ENCODE measurements at places on chromosomes 7 and 10. TPM values are rescaled to one million over a fixed set of nuclear protein-coding genes. Genes with fewer than 3 reads are reported as not detected.

DNA sequence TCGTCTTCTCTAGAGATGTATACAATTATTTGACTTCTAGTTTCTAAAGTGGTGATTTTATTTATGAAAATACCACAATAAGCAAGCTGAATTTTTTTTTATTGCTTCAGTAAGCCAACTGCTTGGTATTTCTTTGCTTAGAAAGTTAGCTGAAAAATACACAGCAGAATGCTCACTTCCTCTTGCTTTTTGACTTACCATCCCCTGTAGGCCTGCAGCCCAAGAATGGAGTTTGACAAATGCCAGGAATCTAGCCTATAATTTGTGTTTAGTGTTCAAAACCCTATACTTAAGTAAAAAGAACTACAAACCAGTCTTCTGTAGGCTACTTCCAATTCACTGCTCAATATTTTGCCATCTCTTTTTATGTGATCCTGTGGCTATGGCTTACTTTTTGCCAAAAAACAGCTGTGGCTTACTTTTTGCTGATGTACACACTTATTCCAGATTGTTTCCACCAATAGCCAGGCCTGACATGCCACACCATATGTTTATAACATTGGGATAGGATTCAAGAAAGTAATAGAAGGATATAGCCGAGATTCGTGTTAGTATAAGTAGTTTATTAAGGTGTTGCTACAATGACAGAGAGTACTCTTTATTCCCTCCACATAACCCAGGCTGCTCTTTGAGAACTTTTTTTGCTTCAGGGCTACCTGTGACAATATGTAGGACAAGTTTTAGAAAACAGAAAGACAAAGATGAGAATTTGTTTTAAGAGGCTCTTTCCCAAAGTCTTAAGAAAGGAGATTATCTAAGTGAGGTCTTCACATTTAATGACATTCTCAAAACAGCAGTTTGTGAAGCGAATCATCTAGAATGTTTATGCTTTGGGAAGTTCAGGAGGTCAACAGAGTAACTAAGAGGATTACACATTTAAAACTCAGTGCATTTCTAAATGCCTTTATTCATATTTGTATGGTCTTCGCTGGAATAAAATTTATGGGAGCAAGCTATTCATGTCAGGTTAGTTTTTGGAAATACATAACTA lies 263.9 kb upstream of the FZD1 start:
- no peak for DNase-seq
- H3K27me3 ChIP-seq = no peaks in the 10 kb centered on the region
- no peak overlapping the region for H3K4me3 ChIP-seq
- no peak overlapping the region for H3K27ac ChIP-seq

DNA sequence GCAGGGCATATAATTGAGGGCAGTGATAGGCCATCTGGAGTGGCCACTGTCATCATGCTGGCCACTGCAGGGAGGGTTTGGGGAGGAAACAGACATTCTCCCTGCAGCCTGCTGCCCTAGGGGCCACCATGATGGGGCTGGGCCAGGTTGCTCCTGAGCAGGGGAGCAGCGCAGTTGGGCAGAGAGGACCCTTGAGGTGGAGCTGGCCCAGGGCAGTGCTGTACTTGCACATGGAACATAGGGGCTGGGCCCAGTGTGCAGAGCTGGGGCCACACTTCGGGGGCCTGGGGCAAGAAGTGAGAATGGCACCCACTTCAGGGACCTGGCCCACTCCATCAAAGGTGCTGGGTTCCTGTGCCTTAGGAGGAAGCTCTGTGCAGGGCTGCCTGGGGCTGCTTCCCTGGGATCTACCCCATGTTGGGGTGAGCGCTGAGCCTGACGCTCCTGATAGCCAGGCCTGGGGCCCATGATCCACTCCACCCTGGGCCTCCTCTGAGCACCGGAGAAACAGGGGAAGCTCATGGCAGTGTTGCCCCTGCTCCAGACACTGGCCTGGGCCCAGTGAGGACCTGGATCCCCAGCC lies 21.3 kb upstream of the NUB1 start:
- H3K27ac ChIP-seq = no peak overlapping the region
- H3K36me3 ChIP-seq = no peaks in the 10 kb centered on the region
- no peaks in the 10 kb centered on the region for H3K4me1 ChIP-seq
- no peak overlapping the region for H3K4me3 ChIP-seq

GRCh38 chr10:86770412-86770960 lies 14.1 kb downstream of the BMPR1A start:
- H3K27me3 ChIP-seq = no peaks in the 10 kb centered on the region
- H3K36me3 ChIP-seq = no peaks in the 10 kb centered on the region
- no peak overlapping the region for H3K27ac ChIP-seq
- no peaks in the 10 kb centered on the region for H3K4me1 ChIP-seq
- no peak for DNase-seq

GRCh38 chr10:73018632-73019031 lies 64.0 kb upstream of the PLA2G12B start:
- peaks cover 30% of the 10 kb centered on the region for H3K36me3 ChIP-seq
- H3K4me3 ChIP-seq = no peak overlapping the region
- H3K27me3 ChIP-seq = no peaks in the 10 kb centered on the region
- H3K4me1 ChIP-seq = no peaks in the 10 kb centered on the region
- no peak overlapping the region for H3K27ac ChIP-seq

- no peaks in the 10 kb centered on the region for H3K36me3 ChIP-seq
- no peak overlapping the region for H3K27ac ChIP-seq
- H3K27me3 ChIP-seq = no peaks in the 10 kb centered on the region
Measured at GRCh38 chr10:132296666-132297443, 10.9 kb downstream of the STK32C start.

- H3K36me3 ChIP-seq = no peaks in the 10 kb centered on the region
- no peak overlapping the region for H3K27ac ChIP-seq
- H3K4me3 ChIP-seq = no peak overlapping the region
- DNase-seq = no peak
- no peaks in the 10 kb centered on the region for H3K27me3 ChIP-seq
Measured at GRCh38 chr7:102916881-102917280, 4.1 kb downstream of the LRRC17 start.

DNA sequence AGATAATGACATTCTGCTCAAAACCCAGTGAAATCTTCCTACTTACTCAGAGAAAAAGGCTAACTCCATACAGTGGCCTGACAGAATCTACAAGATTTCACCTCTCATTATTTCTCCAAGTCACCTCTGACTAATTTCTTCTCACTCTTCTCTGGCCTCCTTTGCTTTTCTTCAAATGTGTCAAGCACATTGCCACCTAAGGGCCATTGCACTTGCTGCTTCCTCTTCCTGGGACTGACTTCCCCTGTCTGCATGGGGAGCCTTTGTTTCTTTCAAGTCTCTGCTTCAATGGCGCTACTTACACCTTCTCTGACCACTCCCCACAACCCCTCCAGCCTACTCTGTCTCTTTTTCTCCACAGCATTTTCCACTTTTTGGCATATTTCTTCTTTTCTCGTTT lies 36.0 kb downstream of the PRTFDC1 start:
- DNase-seq = peak; percentile 17
- H3K36me3 ChIP-seq = no peaks in the 10 kb centered on the region
- no peak overlapping the region for H3K4me3 ChIP-seq
- H3K27me3 ChIP-seq = no peaks in the 10 kb centered on the region
- peaks cover 9% of the 10 kb centered on the region for H3K4me1 ChIP-seq

DNA sequence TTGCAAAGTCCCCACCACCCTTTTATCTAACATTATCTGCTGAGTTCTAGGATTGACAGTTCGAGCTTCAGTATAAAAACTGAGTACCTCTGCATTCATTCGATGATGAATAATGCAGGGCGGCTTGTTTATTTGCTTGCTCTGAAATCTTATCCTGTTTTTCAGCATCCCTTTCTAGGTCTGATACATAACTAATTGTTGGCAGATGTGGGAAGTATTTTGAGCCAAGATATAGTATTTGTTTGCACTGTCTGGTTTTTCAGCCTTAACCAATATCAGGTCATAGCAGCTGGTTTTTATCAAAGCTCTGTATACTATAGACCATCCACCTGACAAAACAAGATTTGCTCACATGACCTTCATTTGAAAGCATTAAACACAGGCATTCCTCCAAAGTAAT lies 161.4 kb downstream of the TFEC start:
- no peaks in the 10 kb centered on the region for H3K36me3 ChIP-seq
- H3K4me3 ChIP-seq = no peak overlapping the region
- no peaks in the 10 kb centered on the region for H3K27me3 ChIP-seq

DNA sequence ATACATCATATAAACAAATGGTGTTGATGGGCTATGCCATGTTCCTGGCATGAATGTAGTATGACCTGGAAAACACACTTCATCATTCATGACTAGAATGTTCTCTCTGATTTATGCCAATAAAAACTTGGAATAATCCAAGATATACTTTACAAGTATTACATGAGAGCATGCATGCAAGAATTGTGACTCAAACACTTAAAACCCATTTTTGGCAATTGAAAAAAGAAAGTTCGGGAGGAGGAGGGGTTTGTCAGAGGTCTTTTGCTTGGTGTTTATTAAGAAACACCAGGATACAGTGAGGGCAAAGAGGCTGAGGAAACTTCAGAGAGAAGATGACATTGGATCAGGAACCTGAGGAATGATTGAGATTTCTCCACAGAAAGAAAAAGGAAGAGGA lies 10.2 kb upstream of the CUL1 start:
- H3K27ac ChIP-seq = no peak overlapping the region
- no peak overlapping the region for H3K4me3 ChIP-seq
- H3K4me1 ChIP-seq = no peaks in the 10 kb centered on the region

DNA sequence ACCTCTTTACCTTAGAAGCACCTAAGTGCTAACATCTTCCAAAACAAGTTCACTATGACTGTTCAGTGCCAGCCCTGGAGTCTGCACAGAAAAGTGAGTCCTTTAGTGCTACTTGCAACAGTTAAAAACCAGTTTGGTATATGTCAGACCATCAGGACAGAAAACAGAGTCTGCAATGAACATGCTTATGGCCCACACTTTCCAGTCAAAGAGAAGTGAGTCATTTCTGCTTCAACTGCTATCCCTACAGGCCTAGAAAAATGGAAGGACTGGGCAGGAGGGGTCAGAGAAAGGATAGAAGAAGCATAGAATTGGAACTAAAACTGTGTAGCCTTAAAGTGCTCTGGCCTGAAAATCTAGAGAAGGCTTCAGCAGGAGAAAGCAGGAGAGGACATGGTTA lies 108.0 kb downstream of the PDE1C start:
- no peaks in the 10 kb centered on the region for H3K4me1 ChIP-seq
- H3K4me3 ChIP-seq = no peak overlapping the region
- H3K36me3 ChIP-seq = no peaks in the 10 kb centered on the region
- DNase-seq = no peak

- H3K27me3 ChIP-seq = no peaks in the 10 kb centered on the region
- DNase-seq = no peak
- H3K27ac ChIP-seq = no peak overlapping the region
Measured at GRCh38 chr7:117493460-117493859, 13.6 kb downstream of the CFTR start.

DNA sequence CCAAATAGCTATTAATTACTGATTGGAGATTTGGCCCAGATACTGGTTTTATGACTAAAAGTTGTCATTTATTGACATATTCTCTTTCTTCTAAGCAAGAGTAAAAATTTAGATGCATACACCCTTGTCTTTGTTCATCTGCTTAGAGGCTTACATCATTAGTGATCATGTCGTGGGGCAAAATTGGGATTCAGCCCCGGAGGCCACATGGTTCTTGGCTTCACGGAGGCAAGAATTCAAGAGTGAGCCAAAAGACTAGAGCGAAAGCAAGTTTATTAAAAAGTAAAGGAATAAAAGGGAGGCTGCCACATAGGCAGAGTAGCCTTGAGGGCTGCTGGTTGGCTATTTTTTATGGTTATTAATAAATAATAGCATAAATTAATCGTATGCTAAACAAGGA lies 41.1 kb downstream of the MINPP1 start:
- no peak overlapping the region for H3K4me3 ChIP-seq
- H3K4me1 ChIP-seq = peaks cover 15% of the 10 kb centered on the region
- DNase-seq = no peak
- no peaks in the 10 kb centered on the region for H3K27me3 ChIP-seq

GRCh38 chr7:83796760-83797159 lies 147.8 kb upstream of the SEMA3E start:
- H3K4me1 ChIP-seq = no peaks in the 10 kb centered on the region
- H3K27me3 ChIP-seq = no peaks in the 10 kb centered on the region
- no peaks in the 10 kb centered on the region for H3K36me3 ChIP-seq
- no peak overlapping the region for H3K27ac ChIP-seq

DNA sequence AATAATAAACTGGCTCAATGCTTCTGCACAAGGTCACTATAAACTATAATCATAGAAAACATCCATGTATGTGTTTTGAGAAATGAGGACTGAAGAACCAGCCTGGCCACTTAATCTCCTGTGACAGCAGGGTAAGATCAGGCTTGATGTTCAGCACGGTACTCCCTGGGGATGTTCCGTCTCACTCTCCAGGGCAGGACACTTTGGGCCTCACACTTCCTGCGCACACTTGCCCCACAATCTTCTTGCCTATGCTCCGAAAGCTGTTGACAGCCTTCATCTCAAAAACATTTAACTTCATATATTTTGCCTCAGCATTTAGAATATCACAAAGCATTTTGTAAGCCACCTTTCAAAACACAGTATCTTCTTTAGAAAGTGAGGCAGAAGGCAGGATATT lies 92.7 kb downstream of the PARD3 start:
- H3K4me3 ChIP-seq = no peak overlapping the region
- H3K36me3 ChIP-seq = no peaks in the 10 kb centered on the region
- H3K4me1 ChIP-seq = no peaks in the 10 kb centered on the region

DNA sequence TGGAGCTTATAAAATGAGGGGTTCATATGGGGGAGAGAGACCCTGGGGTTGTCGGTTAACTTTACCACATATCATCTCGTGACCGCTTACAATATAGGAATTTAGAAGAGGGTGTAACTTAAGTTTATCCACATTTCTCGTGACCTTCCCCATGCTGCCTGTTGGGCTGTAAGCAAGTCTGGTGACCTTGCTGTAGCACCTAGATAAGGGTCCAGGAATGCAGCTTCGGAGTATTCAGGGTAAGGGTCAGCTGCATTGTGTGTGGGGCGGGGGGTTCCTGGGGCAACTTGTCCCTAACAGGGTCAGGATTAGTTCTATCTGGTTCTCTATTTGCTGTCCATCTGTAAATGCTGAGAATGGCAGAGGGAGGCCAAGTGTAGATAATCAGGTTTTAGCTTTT lies 1.3 kb upstream of the CHST3 start:
- no peak for DNase-seq
- no peaks in the 10 kb centered on the region for H3K36me3 ChIP-seq
- H3K4me3 ChIP-seq = no peak overlapping the region

DNA sequence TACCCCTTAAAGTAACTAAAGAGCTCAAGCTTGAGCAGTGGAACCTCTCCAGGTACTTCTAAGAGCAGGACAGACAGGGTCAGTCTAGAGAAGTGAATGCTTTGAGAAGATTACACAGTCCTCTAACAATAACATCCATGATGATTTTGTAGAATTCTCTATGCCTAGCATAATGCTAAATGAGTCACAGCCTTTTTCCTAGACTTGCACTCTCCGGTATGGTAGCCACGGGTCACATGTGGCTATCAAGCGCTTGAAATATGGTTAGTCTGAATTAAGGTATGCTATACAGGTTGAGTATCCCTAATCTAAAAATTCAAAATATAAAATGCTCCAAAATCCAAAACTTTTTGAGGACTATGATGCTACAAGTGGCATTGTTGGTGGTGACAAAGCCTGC lies 166.6 kb upstream of the MKLN1 start:
- H3K27me3 ChIP-seq = no peaks in the 10 kb centered on the region
- H3K27ac ChIP-seq = no peak overlapping the region
- no peaks in the 10 kb centered on the region for H3K36me3 ChIP-seq

ZNF727 gene
- total RNA-seq = 1.00 TPM

MACROH2A2 gene
- 0.78 TPM for total RNA-seq

THNSL1 gene
- 2.3 TPM for total RNA-seq

HBP1 gene
- 186 TPM for total RNA-seq

SAMD9 gene
- 70.0 TPM for total RNA-seq

ANXA8 gene
- not detected for total RNA-seq

ZNF736 gene
- 22.7 TPM for total RNA-seq

C10orf62 gene
- total RNA-seq = not detected

TWIST1 gene
- total RNA-seq = not detected

PFKFB3 gene
- 59.7 TPM for total RNA-seq

SLC12A9 gene
- 35.0 TPM for total RNA-seq

SPDYE5 gene
- not detected for total RNA-seq

ACADSB gene
- 27.3 TPM for total RNA-seq

TFAM gene
- 33.8 TPM for total RNA-seq
